ENCODE measurements at places on chromosomes 3 and 15.

DNA sequence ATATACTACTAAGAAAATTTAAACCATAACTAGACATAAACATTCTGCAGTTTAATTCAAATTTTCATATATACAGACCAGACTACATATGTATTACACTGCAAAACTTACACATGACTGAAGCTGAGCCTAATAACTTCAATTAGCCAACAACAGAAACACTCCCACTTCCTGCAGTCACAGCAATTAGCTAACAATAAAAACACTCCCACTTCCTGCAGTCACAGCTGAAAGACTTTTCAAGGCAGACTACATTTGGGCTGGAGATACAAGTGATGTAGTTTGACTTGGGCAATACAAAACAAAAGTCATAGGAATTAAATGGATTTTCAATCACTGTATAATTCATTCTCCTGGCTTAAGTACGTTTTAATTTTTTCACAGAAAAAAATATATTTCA is 10.3 kb downstream of the TM2D3 start:
- no peak for DNase-seq

DNA sequence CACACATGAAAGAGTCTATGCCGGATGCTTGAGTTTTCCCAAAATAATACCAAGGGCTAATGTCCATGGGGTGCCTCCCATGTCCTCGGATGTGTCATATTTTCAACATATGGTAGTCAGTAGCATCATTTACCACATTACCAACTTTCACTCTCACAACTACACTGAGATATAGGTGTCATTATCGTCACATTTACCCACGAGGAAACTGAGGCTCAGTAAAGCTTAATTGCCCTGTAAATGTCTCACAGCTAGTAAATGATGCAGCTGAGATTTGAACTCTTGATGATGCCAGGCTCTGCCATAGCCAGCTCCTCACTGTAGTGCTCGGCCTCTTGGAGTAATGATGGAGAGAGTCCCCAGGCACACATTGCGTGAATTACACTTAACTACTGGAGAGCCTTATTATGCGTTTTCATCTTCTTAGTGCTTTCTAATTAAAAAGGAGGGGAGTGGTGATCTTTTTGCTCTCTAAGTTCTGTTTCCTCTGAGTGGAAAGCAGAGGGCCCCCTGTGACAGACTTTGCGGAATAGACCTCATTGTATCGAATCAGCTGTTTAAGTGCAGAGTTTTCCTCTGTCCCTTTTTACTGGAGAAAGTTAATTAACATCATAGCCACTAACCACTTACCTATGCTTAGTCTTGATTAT is 142.0 kb upstream of the SLCO3A1 start:
- no peak for DNase-seq

DNA sequence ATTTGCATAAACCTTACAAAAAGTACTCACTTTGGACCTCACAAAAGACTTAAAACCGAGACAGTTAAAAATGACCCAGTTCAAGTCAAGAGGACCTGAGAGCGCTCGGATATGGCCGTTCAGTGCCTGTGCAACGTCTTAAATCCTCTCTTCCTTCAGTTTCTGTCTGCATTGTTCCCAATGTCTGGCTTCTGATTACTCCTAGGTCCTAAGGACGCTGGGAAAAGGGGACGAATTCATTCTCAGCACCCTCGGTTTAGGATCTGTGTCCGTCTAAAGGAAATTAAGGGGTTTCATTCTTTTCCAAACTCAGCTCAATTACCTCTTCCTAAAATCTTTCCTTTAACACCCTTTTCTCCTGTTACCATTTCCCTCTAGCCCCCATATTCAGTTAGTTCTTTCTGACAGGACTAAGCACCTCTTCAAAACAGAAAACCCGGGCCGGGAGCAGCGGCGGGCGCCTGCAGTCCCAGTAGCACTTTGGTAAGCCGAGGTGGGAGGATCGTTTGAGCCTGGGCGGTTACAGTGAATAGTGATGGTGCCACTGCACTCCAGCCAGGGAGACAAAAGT is 970 bp downstream of the DPPA4 start:
- no peak for DNase-seq

GRCh38 chr15:58854593-58854992 is 78.9 kb downstream of the SLTM start:
- DNase-seq, result no peak

- no peak for DNase-seq
These were observed 828.8 kb downstream of the ROBO2 start for GRCh38 chr3:77868725-77869124.

DNA sequence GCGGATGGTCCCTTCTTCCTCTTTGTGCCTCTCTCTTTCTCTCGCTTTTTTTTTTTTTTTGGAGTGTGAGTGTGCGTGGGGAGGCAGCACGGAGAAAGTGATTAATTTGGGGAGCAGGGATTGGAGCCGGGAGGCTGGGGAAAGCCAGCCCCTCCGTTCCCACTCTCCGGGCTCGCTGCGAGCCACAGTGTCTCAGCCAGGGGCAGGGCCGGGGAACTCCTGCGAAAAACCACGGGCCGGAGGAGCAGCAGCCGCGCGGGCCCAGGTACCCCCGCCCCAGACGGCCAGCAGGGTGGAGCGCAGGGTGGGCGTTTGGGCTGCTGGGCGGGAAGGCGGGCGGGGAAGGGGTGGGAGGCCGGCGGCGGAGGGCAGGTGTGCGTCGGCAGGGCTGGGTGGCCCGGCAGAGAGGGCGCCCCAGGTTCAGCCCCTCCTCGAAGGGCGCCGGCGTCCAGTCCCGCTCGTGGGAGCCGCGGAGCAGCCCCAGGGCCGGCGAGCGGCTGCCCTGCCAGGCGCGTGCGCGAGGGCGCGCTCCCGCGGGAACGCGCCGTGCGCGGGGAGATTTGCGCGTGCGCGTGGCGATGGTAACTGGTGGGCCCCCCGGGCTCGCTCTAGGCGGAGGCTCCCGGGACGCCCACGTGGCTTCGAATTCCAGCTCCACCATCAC is 1.4 kb downstream of the CHL1 start:
- DNase-seq, result no peak

DNA sequence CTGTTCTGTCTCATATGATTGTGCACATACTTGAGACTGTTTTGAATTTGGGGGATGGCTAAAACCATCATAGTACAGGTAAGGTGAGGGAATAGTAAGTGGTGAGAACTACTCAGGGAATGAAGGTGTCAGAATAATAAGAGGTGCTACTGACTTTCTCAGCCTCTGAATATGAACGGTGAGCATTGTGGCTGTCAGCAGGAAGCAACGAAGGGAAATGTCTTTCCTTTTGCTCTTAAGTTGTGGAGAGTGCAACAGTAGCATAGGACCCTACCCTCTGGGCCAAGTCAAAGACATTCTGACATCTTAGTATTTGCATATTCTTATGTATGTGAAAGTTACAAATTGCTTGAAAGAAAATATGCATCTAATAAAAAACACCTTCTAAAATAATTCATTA is 5.1 kb downstream of the CCR5 start:
- DNase-seq, result no peak

DNA sequence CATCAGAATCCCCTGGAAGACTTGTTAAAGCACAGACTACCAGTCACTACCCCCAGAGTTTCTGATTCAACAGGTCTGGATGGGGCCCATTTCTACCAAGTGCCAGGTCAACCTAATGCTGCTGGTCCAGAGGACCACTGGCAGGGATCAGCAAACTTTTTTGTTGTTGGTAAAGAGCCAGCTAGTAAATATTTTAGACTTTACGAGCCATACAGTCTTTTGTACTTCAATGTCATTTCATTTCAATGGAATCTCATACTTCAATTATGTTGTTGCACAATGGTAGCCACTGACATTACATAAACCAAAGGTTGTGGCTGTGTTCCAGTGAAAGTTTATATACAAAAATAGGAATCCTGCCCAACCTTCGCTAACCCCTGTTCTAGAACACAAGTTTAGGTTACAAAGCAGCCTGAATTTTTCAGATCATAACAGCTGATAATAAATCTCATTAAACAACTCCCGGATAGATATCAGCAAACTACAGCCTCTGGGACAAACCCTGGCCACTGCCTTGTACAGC is 28.7 kb downstream of the ULK4 start:
- DNase-seq, result peak; percentile 69

DNA sequence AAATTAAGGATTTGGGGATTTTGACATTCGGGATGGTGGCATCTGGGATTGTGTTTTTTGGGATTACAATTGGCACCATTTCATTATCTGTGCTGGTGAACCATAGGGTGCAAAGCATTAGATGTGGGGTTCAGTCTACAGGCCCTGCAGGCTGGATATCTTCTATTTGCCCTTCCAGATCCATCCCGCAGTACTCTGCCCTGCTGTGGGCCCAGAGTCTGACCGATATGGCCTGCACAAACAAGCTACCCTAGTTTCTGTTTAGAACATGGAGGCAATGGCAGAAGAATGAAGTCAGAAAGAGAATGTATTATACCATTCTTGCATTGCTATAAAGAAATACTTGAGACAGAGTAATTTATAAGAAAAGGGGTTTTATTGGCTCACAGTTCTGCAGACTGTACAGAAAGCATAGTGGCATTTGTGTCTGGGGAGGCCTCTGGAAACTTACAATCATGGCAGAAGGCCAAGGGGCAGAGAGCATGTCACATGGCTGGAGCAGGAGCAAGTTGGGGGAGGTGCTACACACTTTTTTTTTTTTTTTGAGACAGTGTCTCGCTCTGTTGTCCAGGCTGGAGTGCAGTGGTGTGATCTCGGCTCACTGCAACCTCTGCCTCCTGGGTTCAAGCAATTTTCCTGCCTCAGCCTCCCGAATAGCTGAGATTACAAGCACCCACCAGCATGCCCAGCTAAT is 93.7 kb downstream of the NCEH1 start:
- no peak for DNase-seq

- DNase-seq, result no peak
These were observed 607.1 kb upstream of the BCHE start for GRCh38 chr3:166444336-166444735.

- no peak for DNase-seq
These were observed 98.2 kb upstream of the AGTR1 start for GRCh38 chr3:148599481-148599880.

GRCh38 chr15:65521350-65521749 is 3.9 kb upstream of the DPP8 start:
- DNase-seq, result no peak

DNA sequence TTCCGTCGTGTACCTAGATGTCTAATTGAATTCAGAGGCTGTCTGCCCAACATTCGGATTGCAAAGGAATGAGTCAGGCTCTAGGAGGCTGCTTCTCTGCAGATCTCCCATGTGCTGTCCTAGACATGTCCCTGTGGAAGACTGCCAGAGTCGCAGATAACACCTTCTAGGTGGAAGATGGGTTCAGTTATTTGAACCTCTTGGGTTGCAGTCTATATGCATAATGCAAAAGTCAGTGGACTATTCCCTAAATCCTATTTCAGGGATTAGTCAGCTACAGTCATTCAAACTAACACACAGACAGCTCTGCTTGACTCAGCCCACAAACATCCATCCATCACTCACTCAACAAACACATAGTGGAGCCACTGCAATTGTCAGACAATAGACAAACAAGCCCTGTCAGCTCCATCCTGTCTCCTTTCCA is 300.0 kb upstream of the CTNNB1 start:
- DNase-seq, result no peak

GRCh38 chr15:97071668-97072067 is 741.2 kb downstream of the NR2F2 start:
- no peak for DNase-seq

- DNase-seq, result no peak
These were observed 34.5 kb downstream of the ZIC4 start for GRCh38 chr3:147371771-147372340.
